Hematopoietic multipotent progenitor cell treated with erythropoietin and hydrocortisone succinate and interleukin-3 and kit ligand, for 15 days (in vitro differentiated cells): ENCODE measurements at places on chromosomes 6 and 20.
A peak's percentile ranks its signal among the peaks of the same experiment; 100 is the strongest.

- no peak for DNase-seq
Observed at GRCh38 chr6:70527071-70527737, 39.5 kb upstream of the SDHAF4 start.

GRCh38 chr6:105886066-105886813 is 199.9 kb upstream of the PRDM1 start:
- no peak for DNase-seq

- DNase-seq, result no peak
Observed at GRCh38 chr6:132464538-132465256, 48.2 kb downstream of the STX7 start.

GRCh38 chr6:74568861-74569260 is 637.0 kb downstream of the COL12A1 start:
- DNase-seq, result no peak

DNA sequence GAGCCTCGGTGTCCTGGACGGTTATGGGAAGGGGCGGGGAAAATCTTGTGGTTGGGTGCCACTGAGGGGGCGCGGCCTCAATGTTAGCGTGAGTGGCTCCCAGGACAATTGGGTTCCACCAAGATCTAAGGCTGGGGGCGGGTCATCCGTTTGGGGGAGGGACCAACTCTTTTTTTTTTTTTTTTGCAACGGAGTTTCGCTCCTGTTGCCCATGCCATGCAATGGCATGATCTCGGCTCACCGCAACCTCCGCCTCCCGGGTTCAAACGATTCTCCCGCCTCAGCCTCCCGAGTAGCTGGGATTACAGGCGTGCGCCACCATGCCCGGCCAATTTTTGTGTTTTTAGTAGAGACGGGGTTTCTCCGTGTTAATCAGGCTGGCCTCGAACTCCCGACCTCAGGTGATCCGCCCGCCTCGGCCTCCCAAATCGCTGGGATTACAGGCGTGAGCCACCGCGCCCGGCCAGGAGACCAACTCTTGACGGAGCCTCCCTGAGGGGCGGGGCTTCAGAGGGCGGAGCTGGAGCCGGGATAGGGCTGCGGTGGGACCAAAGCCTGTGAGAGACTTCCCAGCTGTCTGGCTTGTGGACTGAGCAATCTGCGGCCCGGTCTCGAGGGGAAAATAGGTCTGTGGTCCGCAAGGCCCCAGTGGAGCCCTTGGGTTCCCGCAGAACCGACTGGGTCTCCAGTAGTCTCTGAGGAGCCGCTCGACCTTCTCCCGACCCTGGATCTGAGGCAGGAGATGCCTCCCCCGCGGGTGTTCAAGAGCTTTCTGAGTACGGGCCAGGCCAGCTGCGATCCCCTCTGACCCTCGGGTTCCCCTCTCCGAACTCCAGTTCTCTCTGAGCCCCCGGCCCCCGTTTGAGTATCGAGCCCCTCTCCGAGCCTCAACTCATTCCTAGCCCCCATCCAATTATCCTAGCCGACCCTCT is 1.1 kb downstream of the SPAG4 start:
- peak; percentile 73 for DNase-seq

GRCh38 chr6:110226261-110226660 is 46.0 kb downstream of the CDC40 start:
- no peak for DNase-seq

DNA sequence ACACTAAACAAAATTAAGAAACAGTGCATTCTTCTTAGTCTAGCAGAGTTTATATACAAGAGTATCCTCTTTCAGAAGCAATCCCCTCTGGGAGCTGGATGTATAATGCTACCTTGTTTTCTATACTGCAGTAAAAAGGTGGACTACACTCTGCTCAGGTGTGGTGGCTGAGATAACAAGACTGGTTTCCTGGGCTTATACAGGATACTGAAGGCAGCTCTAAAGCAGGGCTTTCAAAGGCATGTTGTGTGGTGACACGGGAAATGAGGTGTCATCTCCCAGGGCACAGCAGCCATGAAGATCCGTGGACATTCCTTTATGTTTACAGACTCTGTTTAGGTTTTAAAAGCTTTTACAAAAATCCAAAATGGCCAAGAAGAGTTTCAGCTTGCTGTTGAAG is 136.7 kb downstream of the MAP3K4 start:
- no peak for DNase-seq

GRCh38 chr6:147509891-147510290 is 1.4 kb downstream of the SAMD5 start:
- DNase-seq, result no peak

DNA sequence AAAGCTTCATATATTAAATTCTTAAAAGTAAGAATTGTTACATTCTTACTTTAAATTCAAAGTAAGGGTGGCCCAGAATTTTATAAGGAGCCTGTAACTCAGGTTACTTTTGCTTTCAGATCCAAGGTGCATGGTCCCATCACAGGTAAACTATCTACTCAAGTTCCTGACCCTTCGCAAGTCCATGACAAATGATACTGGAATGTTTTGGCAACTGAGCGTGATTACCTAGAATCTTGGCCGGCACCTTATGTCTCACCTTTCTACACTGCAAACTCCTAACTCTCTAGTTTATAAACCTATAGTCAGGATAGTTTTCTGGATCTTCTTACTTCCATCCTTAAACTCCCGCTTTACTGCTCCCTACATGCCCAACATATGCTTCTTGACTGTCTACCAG is 67.9 kb upstream of the HMGN3 start:
- no peak for DNase-seq

DNA sequence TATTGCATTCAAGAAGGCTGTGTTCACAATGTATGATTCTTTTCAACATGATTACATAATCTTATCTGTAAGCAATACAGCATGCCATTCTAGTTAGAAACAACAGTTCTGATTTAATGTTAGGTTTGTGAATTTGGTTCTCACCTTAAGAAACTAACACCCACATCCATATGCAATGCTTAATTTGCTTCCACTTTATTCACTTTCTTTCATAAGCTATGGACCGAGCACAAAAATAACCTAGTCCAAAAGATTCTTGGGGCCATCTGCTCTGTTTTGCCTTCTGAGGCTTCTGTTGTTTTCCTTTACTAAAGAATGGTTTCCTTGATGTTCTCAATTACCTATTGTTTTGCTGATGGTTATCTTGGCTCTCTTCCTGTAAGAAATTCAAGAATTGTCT is 258.2 kb downstream of the EYS start:
- no peak for DNase-seq

DNA sequence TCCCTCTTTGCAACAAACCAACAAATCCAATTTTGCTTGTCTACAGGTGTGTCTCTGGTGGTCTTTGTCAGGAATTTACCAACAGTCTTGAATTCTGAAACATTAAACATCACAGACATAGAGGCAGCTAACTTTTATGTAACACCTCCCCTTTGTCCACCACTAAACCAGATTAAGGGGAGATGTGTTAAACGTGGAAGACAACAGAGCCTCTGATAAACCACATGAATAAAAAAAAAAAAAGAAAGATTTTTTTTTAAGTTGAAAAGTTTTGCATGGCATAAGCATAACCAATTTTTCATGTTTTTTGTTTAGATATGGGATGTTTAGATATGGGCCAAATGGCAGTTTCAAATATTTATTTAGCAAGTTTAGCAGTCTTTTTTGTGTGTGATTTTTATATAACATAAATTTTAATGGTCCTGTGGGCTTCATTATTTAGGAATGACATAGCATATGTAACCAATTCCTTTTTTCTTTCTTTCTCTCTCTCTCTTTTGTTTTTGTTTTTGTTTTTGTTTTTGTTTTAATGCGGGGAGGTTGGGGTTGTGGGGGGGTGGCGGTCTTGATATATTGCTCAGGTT is 60.7 kb upstream of the BTN3A2 start:
- no peak for DNase-seq
